Suprapubic skin (tissue), 4 donors: ENCODE measurements at places on chromosomes 3 and 15. TPM values are rescaled to one million over a fixed set of nuclear protein-coding genes. Genes with fewer than 3 reads are reported as not detected.

UNC13C gene
- total RNA-seq, result 0.23 TPM

BFSP2 gene
- total RNA-seq, result not detected

POMGNT2 gene
- total RNA-seq, result 15.8 TPM

HAPLN3 gene
- 4.8 TPM for total RNA-seq

CFAP161 gene
- total RNA-seq, result not detected

HAUS2 gene
- 33.2 TPM for total RNA-seq

PLCL2 gene
- total RNA-seq, result 1.6 TPM

AGBL1 gene
- 0.56 TPM for total RNA-seq

WDR72 gene
- 8.6 TPM for total RNA-seq

TMEM39A gene
- 25.6 TPM for total RNA-seq

SNRPA1 gene
- 43.1 TPM for total RNA-seq

RNU5B-1 gene
- not detected for total RNA-seq

IMPG2 gene
- 0.04 TPM for total RNA-seq

CDHR4 gene
- not detected for total RNA-seq

KBTBD13 gene
- total RNA-seq, result not detected
